Thoracic aorta (tissue), 2 donors: ENCODE measurements at places on chromosomes 4 and X. TPM values are rescaled to one million over a fixed set of nuclear protein-coding genes. Genes with fewer than 3 reads are reported as not detected.

Gene CLGN
- total RNA-seq, result not detected

Gene MTCP1
- total RNA-seq, result 17.8 TPM

Gene ZNF732
- 4.7 TPM for total RNA-seq

Gene PITX2
- total RNA-seq, result not detected

Gene DCAF8L2
- not detected for total RNA-seq

Gene CFAP47
- not detected for total RNA-seq

Gene HSPA4L
- 5.8 TPM for total RNA-seq

Gene PDGFC
- total RNA-seq, result 32.8 TPM

Gene NHS
- 23.3 TPM for total RNA-seq

Gene ARX
- not detected for total RNA-seq

Gene IQCM
- total RNA-seq, result not detected

Gene HGFAC
- total RNA-seq, result not detected

DNA sequence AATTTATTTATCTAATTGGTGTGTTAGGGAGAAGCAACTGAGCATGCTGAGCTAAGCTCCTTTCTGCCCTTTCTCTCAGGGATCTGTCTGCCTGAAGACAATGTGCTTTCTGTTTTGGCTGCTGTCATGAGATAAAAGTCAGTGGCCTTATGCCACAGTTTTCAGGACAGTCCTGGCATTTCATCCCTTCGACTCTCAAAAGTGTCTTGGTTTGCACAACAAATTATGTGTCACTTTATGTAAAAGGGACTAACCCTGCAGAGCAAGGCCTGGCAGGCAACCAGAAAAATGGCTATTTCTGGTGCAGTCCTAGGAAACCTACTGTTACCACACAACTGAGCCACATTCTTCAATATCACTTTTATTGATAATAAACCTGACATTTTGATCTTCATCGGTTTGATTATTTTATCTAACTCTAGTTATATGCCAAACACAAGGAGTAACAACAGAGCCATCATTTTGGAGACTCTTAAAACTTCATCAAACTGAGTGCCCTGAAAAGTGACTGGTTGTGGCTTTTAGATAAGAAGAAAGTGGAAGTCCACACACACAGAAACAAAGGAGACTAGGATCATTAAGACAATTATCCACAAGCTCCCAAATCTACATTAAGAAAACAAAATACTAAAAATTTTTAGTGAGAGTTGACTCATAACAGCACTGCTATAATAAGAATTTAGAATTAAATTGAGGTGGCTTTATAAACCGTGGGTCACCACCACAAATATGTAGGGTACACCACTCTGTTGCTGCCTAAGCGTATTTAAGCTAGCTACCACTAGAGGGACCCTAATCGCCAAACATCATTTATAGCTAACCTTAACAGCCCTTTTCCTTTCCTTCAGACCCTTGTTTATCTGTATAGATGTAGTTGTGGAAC is 95.9 kb upstream of the PTPN13 start:
- DNase-seq, result no peak

- no peak for DNase-seq
Observed at GRCh38 chr4:184293552-184293951, 75.9 kb upstream of the ENPP6 start.

- no peak for DNase-seq
Observed at GRCh38 chr4:182644683-182645050, 272.5 kb downstream of the DCTD start.

DNA sequence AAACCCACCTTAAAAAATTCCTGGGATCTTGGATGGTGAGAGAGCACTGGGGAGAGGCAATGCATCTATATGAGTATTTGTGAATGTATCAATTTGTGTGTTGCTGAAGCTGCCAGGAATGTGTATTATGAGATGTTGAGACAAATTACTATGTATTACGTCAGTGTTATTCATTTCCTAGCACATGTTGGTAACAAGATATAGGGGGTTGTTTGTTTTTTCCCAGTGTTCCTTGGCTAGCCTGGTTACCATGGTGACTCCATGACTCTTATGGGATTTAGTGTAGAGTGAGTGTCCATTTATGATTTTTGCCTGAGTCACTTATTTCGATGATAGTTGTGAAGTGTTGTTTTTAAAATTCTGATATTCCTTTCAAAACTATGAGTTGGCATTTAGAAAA is 65.6 kb downstream of the RAB40A start:
- no peak for DNase-seq

DNA sequence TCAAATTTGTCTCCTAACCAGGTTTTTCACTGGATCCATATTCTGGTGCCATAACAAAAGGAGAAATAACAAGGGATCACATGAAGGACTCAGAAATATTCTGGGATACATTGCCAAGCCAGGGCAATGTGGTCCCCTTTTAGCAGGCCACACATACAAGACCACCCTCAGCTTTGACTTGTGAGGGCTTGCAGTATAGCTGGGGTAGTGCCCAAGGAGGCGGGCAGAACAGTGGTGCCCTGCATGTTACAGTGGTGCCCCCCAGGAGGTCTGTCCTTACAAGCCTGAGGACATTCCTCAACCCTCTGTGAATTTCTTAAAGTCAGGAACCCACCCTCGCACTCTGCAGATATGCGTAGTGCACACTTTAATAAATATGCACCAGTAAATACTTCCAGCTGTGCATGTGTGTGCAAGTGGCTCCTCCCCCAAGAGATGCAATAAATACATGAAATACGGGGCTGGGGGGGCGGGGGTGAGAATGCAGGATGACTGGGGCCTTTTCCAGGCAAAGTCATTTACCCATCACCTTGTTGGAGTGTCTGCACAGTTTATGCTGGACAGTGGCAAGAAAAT is 34.4 kb upstream of the TBL1X start:
- DNase-seq, result no peak

GRCh38 chr4:4321951-4322688 is 32.1 kb downstream of the ZBTB49 start:
- DNase-seq, result no peak

GRCh38 chrX:47311932-47312774 is 58.2 kb upstream of the ZNF157 start:
- DNase-seq, result no peak

DNA sequence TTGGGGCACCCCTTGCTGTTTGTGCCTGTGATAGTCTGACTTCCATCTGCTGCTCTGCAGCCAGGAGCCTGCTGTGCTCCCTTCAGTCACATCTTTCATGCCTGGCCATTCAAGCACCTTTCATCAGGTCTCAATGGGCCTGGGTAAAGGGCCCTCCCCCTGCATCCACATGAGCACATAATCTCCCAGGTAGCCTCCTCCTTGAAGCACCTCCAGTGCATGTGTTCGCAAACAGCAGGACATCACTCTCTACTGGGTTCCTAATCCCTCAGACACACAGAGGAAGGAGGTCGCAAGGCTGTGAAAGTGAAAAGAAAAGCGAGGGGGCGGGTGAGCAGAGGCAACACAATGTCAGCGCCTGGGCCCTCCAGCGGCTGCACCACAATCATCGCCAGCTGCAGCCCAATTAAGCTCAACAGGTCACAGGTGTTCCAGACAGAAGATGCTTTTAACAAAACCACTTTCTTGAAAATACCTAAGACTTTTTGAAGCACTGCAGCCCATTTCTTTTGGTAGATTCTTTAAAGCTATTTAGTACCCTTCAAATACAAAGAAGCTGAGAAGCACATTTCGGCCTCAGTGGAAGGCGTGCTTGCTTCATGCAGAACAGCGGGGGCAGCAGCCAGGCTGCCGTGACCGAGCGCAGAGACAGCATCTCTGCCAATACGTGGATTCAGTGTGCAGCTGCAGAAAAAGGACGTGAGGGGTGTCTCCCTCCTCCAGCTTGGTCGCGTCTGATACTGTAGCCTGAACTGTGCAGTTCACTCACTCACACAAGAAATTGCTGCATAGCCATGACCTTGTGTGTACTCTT is 92.2 kb upstream of the SPRY1 start:
- DNase-seq, result no peak

- no peak for DNase-seq
Observed at GRCh38 chr4:52103319-52103718, 52.2 kb downstream of the SPATA18 start.

DNA sequence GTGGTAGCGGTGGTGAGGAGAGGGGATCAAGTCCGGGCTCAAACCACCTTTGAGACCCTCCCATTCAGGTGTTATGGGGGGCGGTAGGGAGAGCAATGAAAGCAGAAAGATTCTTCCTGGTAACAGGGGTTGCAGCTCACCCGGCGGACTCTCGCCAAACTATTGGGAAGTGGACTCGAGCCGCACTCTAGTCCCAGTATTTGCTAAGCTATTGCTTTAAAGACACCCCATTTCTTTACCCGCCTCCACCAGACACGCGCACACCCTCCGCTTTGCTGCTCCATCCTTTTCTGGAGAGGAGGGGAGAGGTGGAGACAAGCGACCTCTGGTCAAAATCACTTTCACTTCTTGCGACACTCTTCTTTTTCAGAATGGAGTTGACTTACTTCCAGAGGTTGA is 625 bp upstream of the GABRA4 start:
- DNase-seq, result no peak

GRCh38 chr4:13641084-13641483 is 13.6 kb upstream of the BOD1L1 start:
- no peak for DNase-seq

- DNase-seq, result no peak
Observed at GRCh38 chr4:24476282-24476681, 108.1 kb downstream of the DHX15 start.

DNA sequence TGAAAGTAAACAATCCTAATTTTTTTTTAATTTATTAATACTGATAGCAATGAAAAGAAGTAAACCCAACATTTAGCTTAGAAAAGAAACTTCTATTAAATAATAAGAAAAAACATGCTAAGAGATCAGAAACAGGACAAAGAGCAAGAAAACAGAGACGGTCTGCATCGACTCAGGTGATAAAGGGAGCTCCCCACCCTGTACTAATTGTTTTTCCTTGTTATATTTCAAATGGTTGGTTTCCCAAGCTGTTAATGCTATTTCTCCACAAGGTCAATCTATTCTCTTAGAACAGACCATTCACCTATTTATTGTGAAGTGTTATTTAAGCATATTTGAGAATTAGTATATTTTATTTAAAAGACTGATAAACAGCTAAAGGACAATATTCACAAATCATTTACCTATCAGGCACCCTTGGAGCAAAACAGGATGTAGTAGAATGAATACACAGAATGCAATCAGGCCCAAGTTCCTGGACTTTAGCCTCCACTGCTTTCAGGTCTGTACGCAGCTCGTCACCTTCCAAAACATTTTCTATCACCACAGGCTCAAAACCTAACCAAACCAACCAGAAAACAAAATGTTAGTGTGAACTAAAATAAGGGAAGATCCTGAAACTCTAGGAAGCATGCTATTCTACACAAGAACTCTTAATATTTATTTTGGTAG is 5.5 kb downstream of the SEPSECS start:
- DNase-seq, result no peak

DNA sequence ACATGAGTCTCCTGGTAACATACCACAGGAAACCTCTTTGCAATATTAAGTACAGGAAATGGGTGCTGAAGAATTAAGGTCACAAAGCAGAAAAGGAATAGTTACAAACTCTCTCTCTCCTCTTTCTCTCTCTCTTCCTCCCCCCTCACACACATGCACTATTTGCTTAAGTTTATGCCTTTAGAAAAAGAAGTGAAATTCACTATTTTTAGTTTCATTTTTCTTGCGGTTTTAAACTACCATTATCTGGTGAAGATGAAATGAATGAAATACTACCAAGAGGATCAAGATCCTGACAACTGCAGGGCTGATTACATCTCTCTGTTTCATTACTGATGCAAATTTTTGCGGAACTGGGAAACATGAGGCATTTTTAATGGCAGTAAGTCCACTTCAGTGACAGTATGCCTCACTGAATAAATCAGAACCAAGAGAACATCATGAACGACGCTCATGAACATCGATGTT is 64.3 kb upstream of the FTHL17 start:
- no peak for DNase-seq

DNA sequence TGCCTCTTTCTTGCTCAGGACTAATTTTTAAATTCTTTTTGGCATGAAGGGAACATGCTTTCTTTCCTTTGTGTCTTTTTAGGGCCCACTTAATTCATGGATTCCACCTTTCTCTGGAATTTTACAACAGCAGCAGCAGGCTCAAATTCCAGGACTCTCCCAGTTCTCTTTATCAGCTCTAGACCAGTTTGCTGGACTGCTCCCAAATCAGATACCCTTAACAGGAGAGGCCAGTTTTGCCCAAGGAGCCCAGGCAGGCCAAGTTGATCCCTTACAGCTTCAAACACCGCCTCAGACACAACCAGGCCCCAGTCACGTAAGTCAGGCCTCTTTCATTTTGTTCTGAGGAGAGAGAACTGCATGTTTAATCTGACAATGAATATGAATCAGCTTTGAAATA is 2.3 kb downstream of the ODAM start:
- DNase-seq, result no peak

DNA sequence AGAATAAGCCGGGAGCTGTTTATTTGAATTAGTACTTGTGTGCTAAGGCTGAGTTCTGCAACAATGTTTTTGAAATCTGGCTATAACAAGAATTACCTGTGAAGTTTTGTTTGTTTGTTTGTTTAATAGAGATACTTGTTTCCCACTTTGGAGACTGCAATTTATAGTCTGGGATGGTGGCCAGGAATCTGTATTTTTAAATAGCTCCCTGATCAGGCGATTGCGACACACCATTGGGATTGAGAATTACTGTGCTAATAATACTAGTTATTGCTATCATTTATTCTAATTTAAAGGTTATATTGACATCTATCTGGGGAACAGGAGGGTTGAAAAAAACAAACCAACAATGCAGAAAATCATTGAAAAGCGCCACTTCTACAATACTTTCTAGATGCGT is 951.6 kb upstream of the TENM3 start:
- DNase-seq, result no peak

- DNase-seq, result no peak
Observed at GRCh38 chr4:75786938-75787337, 62.6 kb downstream of the USO1 start.

DNA sequence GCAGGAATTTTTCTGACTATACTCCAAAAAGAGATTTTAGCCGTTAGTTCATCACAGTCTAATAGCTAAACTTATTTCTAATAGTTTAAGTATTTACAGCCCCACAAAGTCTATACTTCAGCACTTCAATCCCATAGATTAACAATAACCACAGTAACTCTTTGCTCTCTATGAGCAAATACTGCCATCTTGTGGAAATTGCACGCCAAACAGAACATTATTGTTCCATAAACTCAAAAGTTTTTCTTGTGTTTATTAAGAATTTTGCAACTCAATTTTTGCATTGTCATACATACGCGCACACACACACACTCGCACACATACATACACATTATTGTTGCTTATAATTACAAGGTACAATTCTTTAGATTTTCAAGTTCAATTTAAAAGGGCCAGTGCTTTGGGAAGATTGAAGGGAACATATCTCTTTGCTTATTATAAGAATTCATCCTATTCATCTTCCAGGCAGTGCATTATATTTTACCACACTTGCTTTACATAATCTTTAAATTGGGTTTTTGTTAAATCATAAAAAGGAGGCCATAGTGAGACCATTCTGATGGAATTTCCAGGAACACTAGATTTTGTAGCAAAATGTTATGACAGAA is 63.8 kb upstream of the ATOH1 start:
- no peak for DNase-seq

DNA sequence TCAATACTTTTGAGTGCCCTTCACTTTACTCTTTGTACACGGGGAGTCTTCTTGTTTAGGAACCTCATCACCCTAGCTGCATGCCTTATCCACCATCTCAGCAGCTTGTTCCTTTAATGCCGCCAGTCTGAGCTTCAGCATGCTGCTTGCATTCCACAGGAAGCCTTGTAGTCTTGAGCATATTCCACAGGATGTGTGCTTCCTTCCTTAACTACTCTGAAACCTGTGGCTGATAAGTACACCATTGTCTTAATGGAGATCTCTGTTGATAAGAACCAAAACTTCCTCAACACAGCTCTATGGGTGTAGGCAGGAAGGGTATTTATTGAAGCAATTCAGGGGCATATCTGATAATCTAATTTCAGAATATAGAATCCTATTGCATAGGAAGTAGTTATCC is 24.4 kb upstream of the CCNI start:
- DNase-seq, result no peak
